Calu3 (cell line): ENCODE measurements at places on chromosomes 2 and 18.

DNA sequence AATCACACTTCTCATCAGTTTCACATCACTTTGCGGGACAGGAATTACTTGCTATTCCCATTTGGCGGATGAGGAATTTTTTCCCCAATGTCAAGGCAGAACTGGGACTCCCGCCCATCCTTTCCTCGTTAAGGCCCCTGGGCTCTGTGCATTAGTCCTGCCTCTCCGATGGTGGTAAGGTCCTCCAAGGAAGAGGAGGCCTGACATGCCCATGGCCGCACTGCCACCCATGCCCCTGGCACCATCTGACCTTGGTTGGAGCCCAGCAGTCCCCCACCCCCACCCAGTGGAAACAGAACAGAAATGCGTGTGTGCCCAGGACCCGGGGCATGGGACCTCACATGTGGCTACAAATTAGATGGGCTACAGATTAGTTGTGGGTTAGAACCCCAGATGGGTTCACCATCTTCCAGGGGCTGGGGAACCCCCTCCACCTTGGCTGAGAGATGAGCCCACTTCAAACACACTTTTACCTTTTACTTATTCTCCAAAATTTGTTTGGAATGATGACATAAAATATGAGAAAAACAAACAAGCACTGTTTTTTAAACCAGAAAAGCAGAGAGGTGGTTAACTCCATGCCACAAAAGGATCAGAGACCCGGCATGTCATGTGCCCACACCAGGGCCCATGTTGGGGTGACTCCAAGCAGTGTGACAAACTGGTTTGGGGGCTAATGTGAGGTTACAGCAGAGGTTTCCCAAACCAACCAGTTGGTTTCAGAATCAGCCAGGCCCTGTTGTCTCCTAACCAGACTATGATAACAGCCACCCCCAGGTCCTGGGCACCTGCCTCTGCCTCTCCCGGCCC lies 11.0 kb upstream of the DUSP2 start:
- H3K4me3 ChIP-seq = no peak overlapping the region
- H3K27me3 ChIP-seq = peaks cover 57% of the 10 kb centered on the region
- no peaks in the 10 kb centered on the region for H3K36me3 ChIP-seq
- H3K4me1 ChIP-seq = no peaks in the 10 kb centered on the region

DNA sequence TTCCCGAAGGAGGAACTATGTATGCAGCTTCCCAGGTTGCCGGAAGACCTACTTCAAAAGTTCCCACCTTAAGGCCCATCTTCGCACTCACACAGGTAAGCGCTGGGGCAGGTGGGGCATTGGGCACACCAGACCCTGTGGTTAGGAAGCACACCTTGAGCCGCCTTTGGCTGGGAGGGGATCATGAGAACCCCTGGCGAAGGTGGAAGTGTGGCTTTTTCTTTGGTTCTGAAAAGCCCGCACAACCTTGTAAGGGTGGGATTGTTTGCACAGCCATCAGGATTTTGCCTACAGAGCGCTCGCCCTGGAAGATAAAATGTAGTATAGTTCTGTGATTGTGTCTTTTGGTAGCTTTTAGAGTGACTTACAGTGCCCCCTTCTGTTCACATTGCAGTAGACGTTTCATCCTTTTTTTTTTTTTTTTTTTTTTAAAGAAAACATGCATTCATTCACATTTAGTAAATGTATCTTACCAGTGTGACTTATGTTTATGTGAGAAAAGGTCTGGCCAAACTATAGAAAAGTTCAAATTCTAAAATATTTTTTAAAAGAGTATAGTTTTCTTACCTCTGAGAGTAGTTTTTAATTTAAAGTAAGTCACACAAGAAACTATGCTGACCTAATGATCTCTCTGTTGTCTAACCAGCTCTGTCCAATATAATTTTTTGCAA lies 5.3 kb downstream of the KLF11 start:
- H3K4me3 ChIP-seq = no peak overlapping the region
- no peak for DNase-seq
- H3K27me3 ChIP-seq = no peaks in the 10 kb centered on the region

- no peaks in the 10 kb centered on the region for H3K4me1 ChIP-seq
- DNase-seq = no peak
- H3K27ac ChIP-seq = no peak overlapping the region
- no peaks in the 10 kb centered on the region for H3K36me3 ChIP-seq
Measured at GRCh38 chr2:193476171-193476800, 1281.6 kb upstream of the TMEFF2 start.

DNA sequence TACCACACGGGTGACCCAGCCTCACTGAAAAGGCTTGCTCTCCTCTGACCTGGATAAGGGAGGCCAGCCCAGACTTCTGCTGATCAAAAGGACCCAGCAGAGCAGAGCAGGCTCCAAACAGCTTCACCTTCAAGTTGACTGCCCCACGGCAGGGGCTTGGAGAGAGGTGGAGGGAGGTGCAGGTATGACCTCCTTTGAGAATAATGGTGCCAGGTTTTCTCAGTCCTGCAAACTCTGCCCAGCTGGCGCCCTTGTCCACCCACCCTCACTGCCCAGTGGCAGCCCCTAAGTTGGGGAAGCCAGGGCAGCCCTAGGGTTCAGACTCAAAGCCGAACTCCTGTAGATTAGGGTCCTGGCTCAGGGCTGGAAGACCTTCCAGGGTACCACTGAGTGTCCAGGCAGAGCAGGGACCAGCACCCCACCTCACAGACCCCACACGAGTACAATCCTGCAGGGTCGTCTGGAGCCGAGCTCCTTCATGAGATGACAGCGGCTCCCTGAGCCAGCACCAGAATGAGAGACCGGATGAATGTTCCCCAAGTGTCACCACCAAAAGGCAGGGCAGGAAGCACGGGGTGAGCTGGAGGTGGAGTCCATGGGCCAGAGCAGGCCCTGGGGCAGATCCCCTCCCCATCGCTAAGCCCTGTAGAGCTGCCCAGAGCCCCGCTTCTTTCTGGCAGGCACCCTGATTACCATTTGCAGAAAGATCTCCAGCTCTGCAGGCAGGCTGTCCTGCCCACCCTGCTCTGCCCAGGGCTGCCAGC lies 3.6 kb upstream of the GPC1 start:
- H3K36me3 ChIP-seq = peaks cover 36% of the 10 kb centered on the region
- H3K27me3 ChIP-seq = peaks cover 17% of the 10 kb centered on the region
- H3K27ac ChIP-seq = no peak overlapping the region
- DNase-seq = no peak
- no peak overlapping the region for H3K4me3 ChIP-seq
- peaks cover 15% of the 10 kb centered on the region for H3K4me1 ChIP-seq

GRCh38 chr2:136399667-136400289 lies 281.8 kb upstream of the CXCR4 start:
- peak; percentile 65 for DNase-seq
- peak overlapping the region; percentile 36 for H3K27ac ChIP-seq
- H3K27me3 ChIP-seq = no peaks in the 10 kb centered on the region
- no peaks in the 10 kb centered on the region for H3K36me3 ChIP-seq

DNA sequence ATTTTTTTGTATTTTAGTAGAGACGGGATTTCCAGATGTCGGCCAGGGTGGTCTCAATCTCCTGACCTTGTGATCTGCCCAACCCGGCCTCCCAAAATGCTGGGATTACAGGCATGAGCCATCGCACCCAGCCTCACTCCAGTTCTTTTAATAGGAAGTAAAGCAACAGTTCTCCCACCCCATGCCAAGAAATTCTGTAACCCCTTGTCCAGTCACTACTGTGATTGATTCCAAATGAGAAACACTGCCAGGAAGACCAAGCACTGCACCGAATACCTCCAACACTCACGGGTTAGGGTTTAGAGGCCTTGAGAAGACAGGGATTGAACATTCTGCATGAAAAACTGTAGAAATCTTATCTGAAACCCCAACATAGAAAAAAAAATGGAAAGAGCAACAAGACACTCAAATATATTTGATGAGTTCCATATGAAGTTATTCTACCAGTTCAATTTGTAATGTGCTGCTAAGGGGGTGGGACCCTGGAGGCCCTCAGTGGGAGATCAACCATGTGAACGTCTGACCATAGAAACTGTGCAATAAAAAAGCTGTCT lies 48.2 kb upstream of the BIN1 start:
- H3K36me3 ChIP-seq = no peaks in the 10 kb centered on the region
- no peak overlapping the region for H3K4me3 ChIP-seq
- peaks cover 11% of the 10 kb centered on the region for H3K27me3 ChIP-seq

DNA sequence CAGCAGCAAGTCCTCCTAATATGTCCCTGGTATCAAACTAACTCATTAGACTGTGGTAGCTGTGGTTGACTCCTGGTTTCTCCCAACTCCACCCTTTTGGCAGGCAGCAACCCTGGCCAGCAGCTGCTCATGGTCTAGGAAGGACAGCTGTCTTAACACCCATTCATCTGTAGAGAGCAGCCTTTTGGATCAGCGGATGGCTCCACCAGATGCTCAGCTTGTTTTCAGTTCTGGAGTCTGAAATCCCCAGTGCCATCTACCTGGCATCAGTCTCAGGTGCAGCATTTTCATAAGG lies 100.5 kb downstream of the SPOPL start:
- no peaks in the 10 kb centered on the region for H3K27me3 ChIP-seq
- H3K4me1 ChIP-seq = no peaks in the 10 kb centered on the region
- H3K36me3 ChIP-seq = peaks cover 4% of the 10 kb centered on the region
- no peak for DNase-seq
- H3K27ac ChIP-seq = no peak overlapping the region
- H3K4me3 ChIP-seq = no peak overlapping the region
